ENCODE measurements at places on chromosomes 7 and 10.

GRCh38 chr7:145753004-145753403 lies 363.6 kb upstream of the CNTNAP2 start:
- DNase-seq = no peak

GRCh38 chr10:21975378-21975990 lies 28.0 kb downstream of the DNAJC1 start:
- DNase-seq = peak; percentile 94

DNA sequence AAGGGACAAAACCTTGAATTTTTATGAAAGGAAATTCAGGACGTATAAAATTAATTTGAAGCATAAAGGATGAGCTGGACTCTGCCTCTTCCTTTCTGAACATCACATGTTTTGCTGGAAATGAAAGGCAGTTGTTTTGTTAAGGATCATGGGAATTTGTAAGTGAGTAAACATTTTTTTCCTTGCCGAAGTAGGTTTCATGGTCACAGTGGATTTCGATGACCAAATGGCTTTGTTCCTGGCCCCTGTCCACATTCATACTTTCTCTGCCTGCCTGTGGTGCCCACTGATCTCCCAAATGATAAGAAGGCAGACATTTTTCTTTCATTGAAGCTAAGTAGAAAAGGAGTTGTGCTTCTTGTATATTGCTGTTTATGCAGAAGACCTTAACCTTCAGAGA lies 104.2 kb downstream of the ARID5B start:
- DNase-seq = no peak

GRCh38 chr7:10708447-10708846 lies 265.2 kb upstream of the PHF14 start:
- peak; percentile 55 for DNase-seq

DNA sequence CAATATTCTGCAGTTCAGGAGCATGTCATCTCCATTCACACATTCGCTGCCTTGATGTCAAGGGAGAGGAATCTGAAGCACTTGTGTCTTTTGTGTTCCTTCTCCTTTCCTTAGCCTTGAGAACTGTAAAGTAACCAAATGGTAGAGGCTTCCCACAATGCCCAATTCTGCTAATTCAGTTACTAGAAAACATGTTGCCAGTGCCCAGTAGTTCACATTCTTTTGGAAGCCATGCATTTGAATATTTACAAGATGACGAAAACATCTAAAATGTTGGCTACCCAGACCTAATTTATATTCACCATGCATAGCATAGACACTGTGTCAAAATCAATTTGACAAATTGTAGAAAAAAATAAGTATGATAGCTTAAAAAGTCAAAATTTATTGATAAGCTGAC lies 852.7 kb upstream of the PHF14 start:
- no peak for DNase-seq

- DNase-seq = peak; percentile 1
Observed at GRCh38 chr10:98748298-98748697, 301.6 kb upstream of the HPS1 start.

DNA sequence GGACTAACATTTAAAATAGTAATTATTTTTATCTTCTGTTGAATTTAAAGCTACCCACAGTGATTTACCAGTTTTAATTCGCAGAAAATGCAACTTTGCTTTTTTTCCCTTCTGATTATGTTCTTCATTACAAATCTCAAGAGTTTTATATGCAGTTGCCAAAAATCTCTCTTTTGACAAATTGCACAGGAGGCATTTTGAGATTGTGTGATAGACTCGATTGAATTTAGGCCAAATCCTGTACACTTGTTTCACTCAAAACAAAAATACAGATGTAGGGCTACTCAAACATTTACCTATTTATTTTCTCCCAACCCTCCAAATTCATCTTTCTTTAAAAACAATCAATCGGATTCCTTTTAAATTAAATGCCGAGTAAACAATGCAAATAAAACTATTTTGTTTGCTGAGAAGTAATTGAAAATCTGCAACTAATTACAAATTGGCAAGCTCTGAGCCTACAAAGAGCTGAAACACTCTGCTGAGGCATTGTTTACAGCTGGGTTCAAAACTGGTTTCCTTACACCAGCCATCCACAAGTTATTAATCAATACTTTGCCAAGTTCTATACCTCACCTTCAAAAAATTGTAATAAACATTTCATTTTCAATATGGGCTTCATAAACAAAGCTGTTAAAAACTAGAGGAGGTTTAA lies 214.9 kb upstream of the TCF7L2 start:
- DNase-seq = no peak

- no peak for DNase-seq
Observed at GRCh38 chr10:72081772-72082590, 6.4 kb downstream of the SPOCK2 start.

DNA sequence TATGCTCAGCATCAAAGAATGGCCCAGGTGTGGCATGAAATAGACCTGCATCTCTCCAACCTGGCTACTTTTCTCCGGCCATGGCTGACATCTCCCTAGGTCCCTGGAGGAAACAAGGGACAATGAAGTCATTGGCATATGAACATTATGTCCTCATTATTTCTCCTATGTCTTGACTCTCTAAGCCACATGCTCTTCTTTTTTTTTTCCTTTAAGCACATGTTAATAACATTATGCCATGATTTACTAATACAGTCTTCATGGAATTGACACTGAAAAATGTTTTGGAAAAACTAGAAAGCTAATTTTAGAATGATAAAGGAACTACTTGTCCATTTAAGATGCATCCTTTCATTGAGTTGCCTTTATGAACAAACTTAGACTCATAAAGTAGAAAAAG lies 628.9 kb downstream of the TNS3 start:
- no peak for DNase-seq

GRCh38 chr10:114662646-114663217 lies 4.7 kb upstream of the ABLIM1 start:
- DNase-seq = peak; percentile 67

DNA sequence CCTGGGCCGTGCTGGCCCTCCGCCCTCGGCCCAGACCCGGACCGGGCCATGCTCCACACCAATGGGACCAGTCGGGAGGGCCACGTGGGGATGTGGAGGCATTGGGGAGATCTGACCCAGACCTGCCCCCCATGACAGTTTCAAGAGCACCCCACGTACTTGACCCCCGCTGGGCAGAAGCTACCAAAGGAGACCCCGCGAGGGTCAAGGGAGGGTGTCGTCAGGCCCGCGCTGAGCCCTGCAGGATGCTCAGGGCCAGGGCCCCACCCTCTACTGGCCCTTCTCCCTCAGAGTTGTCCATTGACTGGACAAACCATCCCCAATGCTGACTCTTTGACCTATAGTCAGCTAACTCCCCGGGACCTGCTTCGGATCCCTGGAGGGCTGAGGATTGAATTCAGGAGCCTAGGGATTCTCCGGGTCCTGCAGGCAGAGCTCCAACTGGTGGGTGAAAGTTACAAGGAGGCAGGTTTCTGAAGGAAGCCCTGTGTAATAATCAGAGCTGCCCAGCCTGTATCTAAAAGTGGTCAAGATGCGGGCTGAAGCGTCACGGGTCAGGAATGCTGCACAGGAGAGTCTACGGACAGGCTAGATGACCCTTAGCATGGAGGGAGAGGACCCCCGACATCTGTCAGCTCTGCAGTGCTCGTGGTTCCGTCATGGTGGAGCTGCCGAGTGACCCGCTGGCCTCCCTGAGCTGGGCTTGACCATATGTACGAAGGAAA lies 498 bp upstream of the CALHM2 start:
- DNase-seq = no peak

- DNase-seq = no peak
Observed at GRCh38 chr7:98805956-98806838, 63.6 kb downstream of the TMEM130 start.

GRCh38 chr7:2930310-2931033 lies 86.4 kb upstream of the GNA12 start:
- DNase-seq = no peak

GRCh38 chr10:3192856-3193635 lies 20.5 kb upstream of the PITRM1 start:
- peak; percentile 79 for DNase-seq

- DNase-seq = peak; percentile 30
Observed at GRCh38 chr7:73892003-73892999, 31.3 kb downstream of the TMEM270 start.

GRCh38 chr7:3260401-3260715 lies 40.7 kb upstream of the SDK1 start:
- DNase-seq = no peak

GRCh38 chr7:121516821-121517220 lies 120.7 kb upstream of the FAM3C start:
- DNase-seq = no peak

DNA sequence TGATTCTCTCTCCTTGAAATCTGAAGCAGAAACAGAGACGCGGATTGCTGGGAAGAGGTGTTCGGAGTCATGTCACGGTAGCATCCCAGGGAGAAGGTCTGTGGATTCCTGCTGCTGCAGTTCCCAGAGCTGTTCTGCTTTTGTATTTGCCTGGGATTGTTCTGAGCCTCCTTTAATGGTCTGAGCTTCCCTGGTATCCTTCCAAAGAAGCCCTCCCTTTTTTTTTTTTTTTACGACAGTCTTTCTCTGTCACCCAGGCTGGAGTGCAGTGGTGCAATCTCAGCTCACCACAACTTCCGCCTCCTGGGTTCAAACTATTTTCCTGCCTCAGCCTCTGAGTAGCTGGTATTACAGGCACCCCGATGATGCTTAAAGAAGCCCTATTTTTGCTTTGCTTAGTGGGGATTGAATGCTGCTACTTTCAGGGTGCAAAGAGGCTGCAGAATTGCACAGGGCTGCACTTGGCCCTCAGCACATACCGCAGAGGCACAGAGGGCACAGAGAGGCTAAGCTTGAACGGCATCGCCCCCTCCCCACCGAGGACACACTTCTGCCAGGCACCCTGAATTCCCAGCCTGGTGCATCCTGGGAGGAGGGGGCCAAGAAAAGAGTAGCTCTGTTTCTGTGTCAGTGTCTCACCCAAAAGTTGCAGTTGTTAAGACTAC lies 208.6 kb upstream of the GALNT17 start:
- no peak for DNase-seq

DNA sequence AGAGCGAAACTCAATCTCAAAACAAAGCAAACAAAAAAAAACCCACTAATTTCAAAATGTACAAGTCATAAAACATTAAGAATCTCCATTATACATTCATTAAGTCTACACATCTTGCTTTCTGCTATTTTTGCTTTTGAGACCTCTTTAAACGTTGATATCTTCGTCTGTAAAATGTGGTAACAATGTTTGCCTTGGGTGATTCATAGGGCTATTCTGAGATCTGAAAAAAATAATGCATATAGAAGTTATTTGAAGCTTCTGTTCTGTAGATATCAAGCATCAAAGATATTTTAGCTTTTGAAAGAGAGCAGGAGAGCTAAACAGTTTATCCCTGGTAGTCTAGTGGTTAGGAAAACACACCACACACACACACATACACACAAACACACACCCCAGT lies 158.1 kb upstream of the PLXDC2 start:
- no peak for DNase-seq

DNA sequence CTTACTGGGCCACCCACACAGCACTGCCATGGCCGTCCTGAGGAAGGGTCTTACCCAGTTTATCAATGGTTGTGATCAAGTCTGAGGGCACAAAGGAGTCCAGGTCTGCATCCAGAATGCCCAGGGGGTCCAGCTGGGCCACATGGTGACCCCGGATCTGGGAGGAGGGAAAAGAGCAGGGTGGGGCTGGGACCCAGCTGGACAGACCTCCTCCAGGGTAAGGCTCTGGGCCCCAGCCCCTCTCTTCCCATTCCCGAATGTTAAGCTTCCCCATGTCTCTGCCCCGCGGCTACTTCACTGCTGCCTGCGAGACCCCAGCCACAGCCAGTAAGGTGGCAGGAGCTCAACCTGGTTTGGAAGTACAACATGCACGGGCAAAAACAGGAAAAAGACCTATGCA lies 9.5 kb downstream of the OGDHL start:
- no peak for DNase-seq

GRCh38 chr7:16114633-16115032 lies 306.7 kb downstream of the CRPPA start:
- peak; percentile 45 for DNase-seq

DNA sequence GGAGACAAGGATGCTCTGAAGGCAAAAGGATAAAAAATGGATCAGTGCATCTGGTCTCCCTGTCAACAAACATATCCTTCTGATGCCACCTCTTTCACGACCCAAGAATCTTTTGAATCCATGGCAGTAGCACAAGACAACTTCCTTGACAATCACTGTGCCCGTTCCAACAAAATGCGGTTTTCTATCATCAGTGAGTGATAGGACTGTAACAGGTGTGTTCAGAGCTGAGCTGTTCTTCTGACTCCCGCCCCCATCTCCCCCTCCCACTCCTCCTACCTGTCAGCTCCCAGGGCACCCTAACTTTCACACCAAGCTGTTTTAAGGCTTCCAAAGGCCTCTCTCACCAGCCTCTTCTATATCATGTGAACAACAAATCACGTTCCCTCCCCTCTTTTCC lies 74.8 kb downstream of the PARD3 start:
- DNase-seq = no peak

GRCh38 chr10:116109481-116109880 lies 163.5 kb downstream of the GFRA1 start:
- no peak for DNase-seq
